ENCODE measurements at places on chromosomes 5 and 9. TPM values are rescaled to one million over a fixed set of nuclear protein-coding genes. Genes with fewer than 3 reads are reported as not detected.

GRCh38 chr5:119427060-119427459 is 25.2 kb upstream of the HSD17B4 start:
- DNase-seq, result peak; percentile 11

ASPN gene
- 1.6 TPM for total RNA-seq

DNA sequence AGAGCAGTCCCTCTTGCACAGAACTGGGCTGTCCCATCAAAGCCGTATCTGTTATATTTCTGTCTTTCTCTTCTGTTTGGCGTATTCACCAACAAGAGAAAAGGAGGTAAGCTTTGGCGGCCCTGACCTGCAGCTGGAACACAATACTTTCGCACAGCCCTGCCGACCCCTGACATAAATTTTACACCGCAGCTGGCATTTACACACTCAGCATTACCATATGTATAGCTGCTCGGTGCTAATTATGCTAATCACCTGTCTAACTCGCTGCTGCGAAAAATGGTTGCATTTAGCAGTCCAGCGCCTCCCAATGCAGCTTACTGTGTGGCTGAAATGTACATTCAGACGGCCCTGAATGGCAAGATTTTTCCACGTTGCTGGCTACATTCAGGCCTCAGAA is 20.8 kb downstream of the PTCH1 start:
- no peak for DNase-seq

DNA sequence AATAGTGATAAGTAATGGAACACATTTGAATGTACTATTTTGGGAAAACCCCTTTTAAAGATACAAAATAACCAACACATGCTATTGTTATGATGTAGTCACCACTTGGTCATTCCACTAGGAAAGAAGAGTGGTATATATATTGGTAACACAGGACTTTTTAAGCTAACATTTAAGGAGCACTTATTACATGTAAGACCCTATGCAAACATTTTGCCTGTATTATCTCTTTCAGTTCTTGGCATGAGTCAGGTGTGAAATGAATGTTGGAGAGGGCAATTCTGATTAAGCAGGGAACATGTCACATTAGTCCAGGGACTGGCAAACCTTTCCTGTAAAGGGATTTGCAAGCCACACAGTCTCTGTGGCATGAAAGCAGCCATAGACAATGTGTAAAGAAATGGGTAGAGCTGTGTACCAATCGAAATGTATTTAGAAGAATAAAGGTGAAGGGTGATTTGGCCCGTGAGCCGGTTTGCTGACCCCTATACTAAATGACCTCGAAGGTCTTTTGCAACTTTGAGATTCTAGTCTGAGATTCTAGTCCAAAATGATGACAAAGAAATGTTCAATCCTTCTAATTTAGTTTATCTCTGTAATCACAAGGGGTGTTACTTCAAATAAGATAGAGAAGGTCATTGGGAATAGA is 15.3 kb downstream of the ABLIM3 start:
- DNase-seq, result no peak
